ENCODE measurements at places on chromosomes 4 and X.

DNA sequence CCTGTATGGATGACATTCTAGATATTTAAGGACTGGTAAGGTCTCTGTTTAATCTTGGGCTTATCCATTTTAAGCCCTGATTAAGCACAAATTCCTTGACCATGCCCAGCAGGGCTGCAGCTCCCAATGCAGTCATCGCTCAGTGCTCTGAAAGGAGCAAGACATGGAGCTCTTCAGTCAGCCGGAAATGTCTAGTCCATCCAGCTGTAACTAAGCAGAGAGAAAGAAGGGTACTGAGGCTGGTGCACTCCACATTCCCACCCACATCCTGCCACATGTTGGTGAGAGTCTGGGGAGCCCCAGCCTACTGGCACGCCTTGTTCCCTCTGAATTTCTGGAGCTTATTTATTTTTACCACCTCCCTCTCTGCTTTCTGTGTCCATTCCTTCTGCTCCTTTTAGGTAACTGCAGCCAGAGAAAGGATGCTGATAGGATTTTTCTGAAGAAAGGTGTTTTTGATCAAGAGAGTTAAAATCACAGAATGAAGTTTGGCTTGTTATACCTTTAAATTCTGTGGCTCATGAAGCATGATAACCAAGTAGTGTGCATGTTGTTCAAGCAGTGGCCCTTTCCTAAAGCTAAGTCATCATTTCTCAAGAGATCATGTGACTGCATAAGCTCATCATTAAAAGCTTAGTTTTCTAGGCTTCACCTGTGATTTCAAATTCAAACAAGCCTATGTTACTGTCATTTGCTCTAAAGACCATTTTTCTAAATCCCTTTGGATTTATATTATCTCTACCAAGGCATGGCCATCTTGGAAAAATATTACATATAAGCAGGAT is 74.0 kb downstream of the GALNT7 start:
- no peak for DNase-seq

- no peak for DNase-seq
Measured at GRCh38 chr4:55510685-55511084, 36.0 kb downstream of the CLOCK start.

DNA sequence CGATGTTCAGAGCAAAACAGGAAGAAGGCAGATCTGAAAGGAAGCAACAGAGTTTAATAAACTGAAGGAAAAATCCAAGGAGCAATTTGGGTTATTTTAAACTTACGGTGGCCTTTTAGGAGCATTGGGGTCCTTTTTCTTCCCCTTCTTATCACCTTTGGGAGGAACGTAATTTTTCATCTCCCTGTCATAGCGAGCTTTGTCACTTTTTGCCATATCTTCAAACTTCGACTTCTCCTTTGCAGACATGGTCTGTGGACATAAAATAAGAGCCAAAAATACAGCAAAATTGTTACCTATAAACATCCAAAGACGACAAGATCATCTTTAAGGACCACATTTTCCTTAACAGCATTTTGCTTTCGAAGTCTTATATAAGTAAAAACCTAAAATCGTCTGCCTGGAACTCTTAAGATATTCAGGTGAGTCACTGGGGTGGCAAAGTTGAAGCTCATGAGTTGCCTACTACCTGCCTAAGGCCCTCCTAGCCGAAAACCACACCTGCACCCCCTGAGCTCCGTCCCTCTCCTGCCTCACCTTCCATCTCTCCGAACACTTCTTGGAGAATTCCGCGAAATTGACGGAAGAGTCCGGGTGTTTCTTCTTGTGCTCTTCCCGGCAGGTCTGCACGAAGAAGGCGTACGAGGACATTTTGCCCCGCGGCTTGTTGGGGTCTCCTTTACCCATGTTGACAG is 1.0 kb downstream of the HMGB2 start:
- DNase-seq = no peak

- no peak for DNase-seq
Measured at GRCh38 chr4:171594293-171594692, 218.9 kb upstream of the GALNTL6 start.

DNA sequence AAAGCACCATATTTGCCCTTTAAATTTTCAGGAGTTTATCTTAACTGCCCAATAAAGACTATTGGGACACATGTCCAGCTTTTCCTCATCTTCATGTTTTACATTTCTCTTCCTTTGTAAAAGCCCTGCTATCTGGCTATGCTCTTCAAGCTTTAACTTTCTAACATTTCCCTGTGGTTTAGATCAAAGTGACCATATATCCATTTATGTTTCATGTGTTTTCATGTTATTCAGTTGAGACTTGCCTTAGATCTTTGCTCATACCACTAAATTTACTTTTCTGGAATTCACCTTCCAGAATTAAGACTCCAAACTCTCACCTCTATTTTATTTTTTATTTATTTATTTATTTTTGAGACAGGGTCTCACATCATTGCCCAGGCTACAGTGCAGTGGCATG is 78.5 kb downstream of the EFHC2 start:
- DNase-seq = no peak

DNA sequence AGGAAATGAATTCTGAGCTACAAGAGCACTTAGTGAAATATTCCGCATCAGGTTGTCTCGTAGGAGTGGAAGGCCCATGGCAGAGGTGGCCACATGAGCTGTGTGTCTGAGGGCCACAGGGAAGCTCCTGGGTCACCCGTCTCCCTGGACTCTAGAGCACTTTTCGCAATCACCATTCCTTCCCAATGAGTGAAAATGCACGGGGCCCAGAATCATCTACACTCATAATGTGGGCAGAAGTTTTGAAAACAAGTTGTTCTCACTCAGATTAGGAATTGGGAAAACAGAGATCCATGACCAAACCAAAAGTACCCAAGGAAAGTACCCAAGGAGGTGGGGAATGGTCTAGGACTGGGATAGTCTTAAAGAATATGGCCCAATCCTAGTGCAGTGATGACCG is 94.4 kb downstream of the SCD5 start:
- no peak for DNase-seq

DNA sequence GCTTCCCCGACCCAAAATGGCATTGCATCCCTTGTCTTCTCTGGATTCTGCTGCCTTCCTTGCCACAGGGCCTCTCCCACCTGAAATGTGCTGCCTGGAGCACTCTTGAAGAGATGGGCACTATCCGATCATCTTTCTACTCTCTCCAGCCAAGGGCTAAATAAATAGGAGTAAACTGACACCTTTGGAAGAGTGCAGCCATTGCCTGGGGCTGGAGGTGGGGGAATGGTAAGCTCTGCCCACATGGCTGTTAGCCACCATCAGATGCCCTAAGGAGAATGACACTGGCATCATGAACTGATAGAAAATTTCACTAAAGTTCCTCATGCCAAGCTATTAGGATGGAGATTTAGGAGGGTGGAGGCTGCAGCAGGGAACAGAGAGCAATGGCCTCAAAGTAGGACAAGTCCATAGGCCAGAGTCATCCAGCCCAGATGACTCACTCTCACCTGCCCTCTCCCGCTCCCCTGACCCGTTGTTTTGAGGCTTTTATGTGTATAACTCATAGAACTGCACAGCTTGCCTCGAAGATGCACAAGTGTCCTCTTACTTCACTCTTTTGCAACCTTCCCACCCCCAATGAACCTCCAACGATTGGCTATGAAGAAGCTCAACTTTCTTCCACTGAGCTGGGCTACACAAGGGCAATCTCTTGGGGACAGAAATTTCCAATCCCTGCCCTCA is 822 bp upstream of the PFKFB1 start:
- DNase-seq = peak; percentile 22

GRCh38 chr4:38800366-38800765 is 4.2 kb downstream of the TLR1 start:
- no peak for DNase-seq

GRCh38 chr4:53916431-53916889 is 147.9 kb downstream of the CHIC2 start:
- DNase-seq = no peak

GRCh38 chrX:7586126-7586525 is 256.8 kb upstream of the VCX start:
- no peak for DNase-seq

DNA sequence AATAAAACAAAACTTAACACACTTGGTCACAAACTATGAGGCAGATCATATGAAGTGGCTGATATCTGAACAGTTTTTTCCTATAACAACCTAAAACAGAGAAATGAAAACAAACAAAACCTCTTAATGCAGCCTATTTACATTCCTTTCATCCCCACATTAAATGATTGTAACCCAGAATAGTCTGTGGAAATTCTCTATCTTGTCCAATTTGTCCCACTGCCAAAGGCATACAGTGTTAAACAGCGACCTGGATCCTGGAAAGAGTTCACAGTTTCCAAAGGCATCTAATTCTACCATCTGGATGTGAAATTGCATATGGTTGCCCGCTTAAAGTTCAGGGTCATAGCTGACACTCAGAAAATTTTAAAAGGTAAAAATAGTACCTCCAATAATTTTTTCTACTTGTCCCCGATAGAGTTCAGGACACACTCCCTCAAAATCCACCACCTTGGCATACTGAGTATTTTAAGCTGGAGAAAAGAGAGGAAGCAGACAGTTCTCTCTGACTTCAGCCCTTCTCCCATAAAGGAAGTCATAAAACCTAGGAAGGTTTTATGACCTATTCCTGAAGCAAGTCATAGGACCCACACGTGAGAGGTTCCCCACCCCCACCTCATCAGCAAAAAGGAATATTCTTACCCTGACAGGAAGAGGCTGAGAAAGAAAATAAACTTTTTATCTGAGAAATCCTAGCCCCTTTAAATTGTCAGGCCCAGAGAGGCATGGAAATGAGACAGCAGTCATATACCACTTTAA is 270.2 kb downstream of the PAPSS1 start:
- no peak for DNase-seq

- DNase-seq = no peak
Measured at GRCh38 chrX:45352611-45353010, 151.9 kb upstream of the DIPK2B start.

GRCh38 chrX:31314921-31315320 is 243.1 kb upstream of the FTHL17 start:
- DNase-seq = no peak

DNA sequence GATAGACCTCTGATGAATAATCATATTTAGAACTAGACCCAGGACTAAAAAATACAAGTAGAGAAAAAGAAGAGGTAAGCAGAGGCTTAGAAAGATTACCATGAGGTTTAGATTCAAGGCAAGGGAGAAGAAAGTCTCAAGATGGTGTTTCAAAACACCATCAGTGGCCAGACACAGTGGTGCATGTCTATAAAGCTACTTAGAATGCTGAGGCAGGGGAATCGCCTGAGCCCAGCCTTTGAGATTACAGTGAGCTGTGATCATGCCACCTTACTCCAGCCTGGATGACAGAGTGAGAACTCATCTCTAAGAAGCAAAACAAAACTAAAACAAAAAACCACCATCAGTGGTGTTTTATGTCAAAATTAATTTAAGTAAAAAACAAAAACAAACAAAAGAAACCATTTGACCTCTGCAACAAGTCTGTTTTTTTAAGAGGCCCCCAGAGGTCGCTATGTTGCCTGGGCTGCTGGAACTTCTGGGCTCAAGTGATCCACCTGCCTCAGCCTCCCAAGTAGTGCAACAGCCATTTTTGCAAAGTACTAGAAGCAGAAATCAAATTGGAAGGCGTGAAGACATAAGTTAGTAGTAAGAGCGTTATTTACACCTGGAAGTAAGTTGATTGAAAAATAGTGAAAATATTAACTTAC is 784.3 kb downstream of the ADGRL3 start:
- DNase-seq = no peak

DNA sequence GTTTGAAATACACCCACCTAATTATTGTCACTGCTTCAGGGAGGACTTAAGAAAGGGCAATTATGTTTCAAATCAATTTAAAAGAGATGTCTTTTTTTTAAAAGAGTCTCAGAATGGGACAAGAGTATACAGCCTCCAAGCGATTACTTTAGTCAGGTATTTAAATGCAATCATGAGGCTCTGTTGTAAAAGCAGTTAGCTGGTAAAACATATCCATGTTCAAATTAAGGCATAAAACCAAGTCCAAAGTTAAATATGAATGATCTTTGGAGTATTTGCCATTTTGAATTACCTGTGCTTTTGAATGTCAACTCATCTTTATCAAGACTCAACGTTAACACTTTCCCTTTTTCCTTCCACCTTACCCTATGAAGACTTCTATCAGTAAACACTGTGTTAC is 13.7 kb downstream of the RPS6KA6 start:
- no peak for DNase-seq

- no peak for DNase-seq
Measured at GRCh38 chrX:11540532-11541377, 125.0 kb downstream of the ARHGAP6 start.

DNA sequence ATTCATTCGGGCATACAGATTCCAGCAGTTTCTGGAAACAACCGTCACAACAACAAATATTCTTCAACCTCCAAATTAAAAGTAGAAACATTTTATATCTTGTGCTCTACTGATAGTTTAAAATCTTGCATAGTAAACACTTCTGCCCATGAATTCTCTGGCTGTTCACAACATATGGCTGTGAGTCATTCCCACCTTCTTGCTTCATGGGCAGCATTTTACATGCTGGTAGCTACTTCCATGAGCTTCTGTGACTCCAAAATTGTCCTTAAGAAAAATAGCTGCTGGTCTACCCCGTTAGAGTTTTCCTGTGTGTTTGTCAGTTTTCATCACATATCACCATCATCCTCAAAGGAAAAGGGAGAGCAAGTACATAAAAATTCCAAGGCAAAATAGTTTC is 22.7 kb downstream of the PNPLA4 start:
- DNase-seq = no peak

DNA sequence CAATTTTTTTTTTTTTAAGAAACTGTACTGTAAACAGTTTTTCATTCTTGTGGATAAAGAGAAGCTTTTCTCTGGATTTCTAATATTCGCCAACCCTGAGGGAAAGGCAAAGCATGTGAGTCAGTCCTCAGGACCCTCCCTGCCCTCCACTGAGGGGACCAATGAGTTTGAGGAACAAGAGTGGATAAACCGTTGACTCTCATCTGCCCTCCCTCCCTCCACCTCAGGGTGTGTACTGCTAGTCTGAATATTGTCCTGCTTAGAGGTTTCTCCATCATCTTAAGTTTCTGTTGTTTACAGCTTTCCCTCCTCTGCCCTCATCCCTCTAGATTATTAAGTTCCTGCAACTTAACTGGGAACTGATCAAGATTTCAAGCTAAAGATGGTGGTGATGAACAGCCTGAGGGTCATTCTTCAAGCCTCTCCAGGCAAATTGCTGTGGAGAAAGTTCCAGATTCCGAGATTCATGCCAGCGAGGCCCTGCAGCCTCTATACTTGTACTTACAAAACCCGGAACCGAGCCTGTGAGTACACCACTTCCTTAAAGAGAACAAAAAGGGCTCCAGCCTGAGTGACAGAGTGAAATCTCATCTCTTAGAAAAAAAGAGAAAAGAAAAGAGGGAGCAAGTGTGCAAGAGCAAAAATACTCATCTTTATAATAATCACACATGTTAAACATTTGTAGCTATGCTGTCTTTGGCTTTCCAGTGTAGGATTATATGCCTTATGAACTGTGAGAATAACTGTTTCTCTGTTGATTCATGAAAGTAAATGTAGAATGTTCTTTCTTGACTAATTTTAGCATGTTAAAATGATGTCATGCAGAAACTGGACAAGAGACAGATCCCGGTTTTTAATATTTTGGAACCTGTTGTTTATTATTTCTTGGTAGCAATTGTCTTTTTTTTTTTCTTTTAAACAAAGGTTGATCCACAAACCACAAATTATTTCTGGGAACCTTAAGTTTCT is 11.9 kb downstream of the CA5B start:
- DNase-seq = no peak

Data from posterior cingulate gyrus (tissue), 11 donors.